ENCODE measurements at places on chromosomes 3 and 15.
A peak's percentile ranks its signal among the peaks of the same experiment; 100 is the strongest.

- no peak for DNase-seq
These were observed 664.2 kb upstream of the CFAP20DC start for GRCh38 chr3:59714066-59714465.

- DNase-seq = no peak
These were observed 358.4 kb upstream of the NR2F2 start for GRCh38 chr15:95972041-95972553.

- no peak for DNase-seq
These were observed 942.1 kb downstream of the AGBL1 start for GRCh38 chr15:87021751-87022150.

GRCh38 chr3:51389423-51390183 lies 1.5 kb upstream of the RBM15B start:
- DNase-seq = peak; percentile 36

- no peak for DNase-seq
These were observed 57.7 kb downstream of the ITGA11 start for GRCh38 chr15:68374168-68374745.

DNA sequence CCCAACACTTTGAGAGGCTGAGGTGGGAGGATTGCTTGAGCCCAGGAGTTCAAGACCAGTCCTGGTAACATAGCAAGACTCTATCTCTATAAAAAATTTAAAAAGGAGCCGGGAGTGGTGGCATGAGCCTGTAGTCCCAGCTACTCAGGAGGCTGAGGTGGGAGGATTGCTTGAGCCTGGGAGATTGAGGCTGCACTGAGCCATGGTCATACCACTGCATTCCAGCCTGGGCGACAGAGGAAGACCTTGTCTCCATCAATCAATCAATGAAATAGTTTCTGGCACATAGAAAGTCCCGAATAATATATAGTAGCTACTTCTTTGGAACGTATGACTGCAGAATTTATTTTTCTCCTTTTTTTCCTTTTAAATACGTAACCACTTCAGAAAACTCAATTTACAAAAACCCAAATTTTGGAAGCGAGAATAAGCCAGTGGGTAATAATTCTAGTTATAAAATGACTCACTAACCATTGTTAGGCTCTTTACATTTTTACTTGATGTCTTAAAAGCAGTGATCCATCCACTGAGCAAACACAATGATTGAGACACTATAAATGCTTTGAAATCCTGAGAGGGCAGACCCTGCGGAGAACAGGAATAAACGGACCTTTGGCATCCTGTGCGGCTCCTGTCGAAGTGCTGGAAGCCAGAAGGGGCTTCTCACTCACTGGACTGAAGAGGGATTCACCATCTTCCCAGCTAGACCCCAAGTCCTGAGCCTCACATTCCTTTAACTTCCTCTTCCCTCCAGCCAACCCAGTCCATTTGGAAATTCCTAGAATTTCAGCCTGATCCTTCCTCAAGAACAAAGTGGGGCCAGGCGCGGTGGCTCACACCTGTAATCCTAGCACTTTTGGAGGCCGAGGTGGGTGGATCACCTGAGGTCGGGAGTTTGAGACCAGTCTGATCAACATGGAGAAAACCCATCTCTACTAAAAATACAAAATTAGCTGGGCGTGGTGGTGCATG lies 68.4 kb upstream of the MFGE8 start:
- no peak for DNase-seq

DNA sequence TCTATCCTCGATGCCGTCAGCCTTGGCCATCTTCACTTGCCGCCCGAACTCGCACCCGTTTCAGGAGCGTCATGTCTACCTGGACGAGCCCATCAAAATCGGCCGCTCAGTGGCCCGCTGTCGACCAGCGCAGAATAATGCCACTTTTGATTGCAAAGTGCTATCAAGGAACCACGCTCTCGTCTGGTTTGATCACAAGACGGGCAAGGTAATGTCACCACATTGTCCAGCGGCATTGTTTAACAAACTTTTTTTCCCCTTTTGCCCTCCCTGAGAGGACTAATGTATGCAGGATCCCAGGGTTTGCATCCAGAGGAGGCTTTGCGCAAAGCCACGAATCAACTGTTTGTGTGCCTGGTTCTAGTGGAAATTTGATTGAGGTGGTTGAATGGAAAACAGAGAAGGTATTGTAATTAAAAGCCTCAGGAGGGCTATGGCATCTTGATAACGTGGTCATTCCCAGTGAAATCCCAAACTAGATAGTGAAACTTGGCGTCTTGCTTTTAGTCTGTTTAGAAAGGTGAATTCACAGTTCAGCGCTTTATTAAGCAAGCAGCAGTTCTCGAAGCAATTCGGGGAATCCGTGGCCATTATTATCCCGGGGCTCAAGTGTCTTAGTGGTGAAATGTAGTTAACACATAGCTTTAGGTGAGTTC lies 1.7 kb downstream of the SLMAP start:
- peak; percentile 32 for DNase-seq

GRCh38 chr15:77519540-77519939 lies 98.9 kb downstream of the HMG20A start:
- no peak for DNase-seq

- no peak for DNase-seq
These were observed 43.8 kb downstream of the HRH1 start for GRCh38 chr3:11198070-11198469.

- DNase-seq = no peak
These were observed 39.0 kb downstream of the TAMM41 start for GRCh38 chr3:11807686-11808085.

DNA sequence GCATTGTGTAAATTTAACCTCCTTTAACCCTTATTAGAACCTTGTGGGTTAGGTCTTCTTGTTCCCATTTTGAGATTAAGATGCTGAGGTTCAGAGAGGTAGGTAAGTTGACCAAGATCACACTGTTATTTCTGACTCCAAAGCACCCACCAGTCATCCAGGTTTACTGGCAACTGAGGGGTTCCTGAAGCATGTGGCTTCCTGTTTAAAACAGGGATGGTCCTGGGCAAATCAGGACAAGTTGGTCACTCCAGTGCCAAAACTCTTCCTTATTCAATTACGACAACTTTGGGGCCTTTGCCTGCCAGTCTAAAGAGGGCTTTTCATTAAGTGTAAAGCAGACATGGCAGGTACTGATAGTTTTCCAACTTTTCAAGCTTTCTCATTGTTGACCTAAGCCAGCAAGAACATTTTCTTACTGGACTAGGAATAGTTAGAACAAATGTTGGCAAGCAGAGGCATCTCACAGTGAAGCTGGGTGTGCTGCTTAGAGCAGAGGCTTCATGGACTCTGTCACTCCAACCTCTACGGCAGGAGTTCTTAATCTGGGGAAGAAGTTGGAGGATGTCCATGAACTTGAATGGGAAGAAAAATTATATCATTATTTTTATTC lies 149.4 kb upstream of the ADAMTS9 start:
- no peak for DNase-seq

All from SW480 (cell line).